ENCODE measurements at places on chromosomes 7 and 10.

GRCh38 chr10:17819836-17820235 is 10.7 kb downstream of the MRC1 start:
- DNase-seq: no peak

DNA sequence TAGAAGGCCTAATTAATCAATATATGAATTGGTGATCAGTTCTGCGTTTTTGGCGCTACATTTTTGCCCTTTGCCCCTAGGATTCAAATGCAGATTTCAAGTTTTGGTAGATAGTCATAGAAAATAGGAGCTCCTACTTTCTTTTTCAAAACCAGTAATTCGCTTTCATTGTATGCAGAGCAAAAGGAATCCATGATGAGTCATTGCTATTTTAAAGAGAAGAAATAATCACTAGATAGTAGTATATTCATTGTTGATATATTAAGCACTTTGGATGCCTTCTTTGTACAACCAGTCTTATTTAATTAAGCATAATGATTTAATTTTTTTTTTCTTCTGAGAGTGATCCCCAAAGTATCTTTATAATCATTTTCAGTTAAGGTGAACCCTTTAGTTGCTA is 50.3 kb downstream of the CSTF2T start:
- no peak for DNase-seq

DNA sequence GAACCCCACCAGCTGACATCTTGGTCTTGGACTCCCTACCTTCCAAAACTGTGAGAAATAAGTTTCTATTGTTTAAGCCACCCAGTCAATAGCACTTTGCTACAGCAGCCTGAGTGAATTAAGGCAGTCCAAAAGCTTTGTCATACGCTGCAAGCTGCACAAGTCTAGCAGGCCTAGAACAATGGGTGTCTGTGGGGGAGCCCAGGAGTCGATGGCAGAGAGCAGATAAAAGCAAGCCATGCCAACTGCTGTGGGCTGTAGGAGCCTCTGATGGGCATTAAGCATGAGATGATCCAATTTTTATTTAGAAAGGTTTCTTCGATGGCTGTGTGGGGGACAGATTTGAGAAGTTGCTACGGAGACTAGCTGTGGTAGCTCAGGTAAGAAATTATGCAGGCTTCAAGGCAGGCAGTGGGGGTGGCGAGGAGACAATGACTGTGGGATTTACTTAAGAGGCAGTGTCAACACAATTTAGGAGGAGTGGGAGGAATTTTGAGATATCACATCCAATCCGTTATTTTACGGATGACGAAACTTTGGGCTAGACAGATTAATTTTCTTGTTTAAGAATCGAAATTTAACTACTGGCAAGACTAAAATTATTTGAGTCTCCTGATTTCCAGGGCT is 110.4 kb downstream of the NRCAM start:
- DNase-seq: no peak

DNA sequence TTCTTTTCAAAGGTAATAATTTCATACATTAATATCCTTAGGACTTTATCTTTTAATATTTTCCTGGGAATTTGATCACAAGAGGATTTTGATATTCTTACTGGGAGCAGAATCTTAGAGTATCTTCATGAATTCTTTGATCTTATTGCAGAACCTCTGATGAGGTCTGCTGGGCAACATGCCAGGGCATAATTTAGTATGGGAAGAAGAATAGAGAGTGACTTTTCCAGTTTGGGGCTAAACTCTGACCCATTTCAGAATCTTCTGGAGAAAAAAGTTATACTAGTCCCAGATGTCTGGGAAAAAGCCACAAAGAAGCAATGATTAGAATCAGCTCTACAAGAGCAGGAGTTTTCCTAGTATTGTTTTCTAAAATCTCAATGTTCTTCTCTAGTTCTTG is 28.0 kb upstream of the RSU1 start:
- DNase-seq: no peak

DNA sequence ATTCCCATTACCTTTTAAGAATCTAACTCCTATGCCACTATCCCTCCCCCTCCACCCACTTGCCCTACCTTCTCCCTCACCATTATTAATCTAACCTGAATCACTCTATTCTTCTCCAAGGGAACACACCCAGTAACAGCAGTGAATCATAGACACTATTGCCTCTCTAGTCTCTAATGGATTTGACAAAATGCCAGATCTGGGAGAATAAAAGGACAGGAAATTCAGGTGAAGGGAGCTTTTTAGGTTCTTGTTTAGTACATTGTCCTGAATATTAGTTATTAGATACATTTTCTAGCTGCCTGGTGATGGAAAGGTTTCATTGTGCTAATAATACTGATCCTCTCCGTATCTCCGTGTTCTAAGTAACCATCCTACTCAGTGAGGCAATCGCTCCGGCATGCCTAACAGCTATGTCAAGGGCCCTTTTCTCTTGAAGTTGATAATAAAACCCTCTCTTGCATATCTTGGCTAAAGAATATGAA is 4.1 kb upstream of the SFR1 start:
- DNase-seq: no peak

GRCh38 chr10:30093303-30093950 is 34.0 kb upstream of the JCAD start:
- no peak for DNase-seq

DNA sequence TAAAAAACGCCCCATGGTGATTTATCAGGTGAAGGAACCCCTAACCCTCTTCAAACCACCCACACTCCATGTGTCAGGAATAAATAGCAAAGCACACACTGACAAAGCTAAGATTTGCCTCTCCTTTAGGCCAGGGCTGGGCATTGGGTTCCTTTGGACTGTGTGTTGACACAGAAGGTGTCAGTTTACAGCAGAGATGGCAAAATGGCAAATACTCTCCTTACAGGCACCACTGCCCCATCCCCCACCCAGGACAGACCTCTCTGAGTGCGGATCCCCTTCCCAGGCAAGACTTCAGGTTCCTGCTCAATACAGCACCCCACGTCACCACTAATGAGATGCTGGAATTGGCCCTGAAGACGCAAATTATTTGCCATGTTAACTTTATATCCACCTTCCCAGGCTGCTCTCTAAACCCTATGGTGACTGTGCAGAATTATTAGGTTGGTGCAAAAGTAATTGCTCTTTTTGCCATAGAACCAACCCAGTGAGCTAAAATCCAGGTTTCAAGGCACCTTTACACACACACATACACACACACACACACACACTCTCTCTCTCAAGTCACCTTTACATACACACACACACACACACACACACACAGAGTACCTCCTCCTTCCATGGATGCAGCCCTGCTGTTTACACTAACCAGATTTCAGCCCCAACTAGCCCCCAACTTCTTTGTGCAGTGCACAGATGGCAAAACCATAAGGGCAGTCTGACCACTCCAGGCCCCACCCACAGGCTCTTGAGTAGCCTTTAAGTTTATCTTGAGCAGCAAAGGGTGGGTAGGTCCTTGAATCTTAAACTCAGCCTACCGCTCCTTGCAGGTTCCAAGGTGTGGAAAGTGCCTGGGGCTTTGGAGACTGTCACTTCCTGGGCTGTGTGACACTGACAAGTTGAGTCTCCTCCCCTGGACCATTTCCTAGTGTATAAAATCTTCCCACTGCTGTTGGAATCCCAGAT is 4.0 kb upstream of the ZCCHC24 start:
- DNase-seq: no peak

DNA sequence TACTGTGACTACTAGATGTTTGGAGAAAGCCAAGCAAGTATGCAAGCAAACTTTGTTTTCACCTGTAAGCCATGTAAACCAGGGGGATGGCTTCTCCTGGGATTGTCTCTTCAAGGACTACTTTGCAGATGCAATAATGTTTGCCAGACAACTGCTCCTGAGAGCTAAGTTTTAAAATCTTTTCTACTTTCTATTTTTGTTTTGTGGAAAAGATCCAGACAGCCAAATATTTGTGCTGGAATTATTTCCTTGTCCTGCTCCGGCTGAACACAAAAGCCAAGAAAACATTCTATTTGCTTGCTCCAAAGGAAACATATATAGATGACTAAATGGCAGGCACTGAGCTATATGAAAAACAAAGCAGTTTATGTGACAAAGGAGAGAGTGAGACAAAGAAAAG is 51.6 kb downstream of the TFPI2 start:
- no peak for DNase-seq

- DNase-seq: no peak
These were observed 78.3 kb downstream of the ATRNL1 start for GRCh38 chr10:115171392-115171960.

- no peak for DNase-seq
These were observed 60.6 kb upstream of the AKR1C1 start for GRCh38 chr10:4902571-4903011.

GRCh38 chr10:79627075-79627474 is 16.3 kb downstream of the SFTPA1 start:
- DNase-seq: no peak

- DNase-seq: no peak
These were observed 32.7 kb upstream of the SH2D4B start for GRCh38 chr10:80504897-80505465.

GRCh38 chr10:102620138-102620590 is 24.1 kb upstream of the TRIM8 start:
- no peak for DNase-seq

DNA sequence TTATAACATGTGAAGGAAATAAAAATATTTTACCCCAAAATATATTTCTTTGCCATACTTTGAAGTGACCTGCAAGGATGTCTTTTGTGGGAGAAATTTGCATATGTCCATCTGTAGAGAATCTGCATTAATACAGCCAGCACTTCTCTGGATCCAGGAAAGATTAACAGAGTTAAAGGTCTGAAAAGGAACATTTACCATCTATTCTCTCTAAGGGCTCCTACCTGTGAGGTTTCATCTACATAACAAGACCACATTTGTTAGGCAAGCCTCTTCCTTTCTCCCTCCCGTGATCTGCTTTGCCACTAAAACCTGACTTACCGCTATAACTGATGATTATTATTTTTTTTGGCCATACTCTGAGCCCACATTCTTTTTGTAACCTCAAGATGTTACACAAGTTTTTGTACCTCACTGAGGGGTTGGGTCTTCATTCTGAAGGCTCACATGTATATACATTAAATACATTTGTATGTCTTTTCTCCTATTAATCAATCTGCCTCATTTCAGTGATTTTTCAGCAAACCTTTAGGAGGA is 129.4 kb downstream of the AKR1D1 start:
- no peak for DNase-seq

DNA sequence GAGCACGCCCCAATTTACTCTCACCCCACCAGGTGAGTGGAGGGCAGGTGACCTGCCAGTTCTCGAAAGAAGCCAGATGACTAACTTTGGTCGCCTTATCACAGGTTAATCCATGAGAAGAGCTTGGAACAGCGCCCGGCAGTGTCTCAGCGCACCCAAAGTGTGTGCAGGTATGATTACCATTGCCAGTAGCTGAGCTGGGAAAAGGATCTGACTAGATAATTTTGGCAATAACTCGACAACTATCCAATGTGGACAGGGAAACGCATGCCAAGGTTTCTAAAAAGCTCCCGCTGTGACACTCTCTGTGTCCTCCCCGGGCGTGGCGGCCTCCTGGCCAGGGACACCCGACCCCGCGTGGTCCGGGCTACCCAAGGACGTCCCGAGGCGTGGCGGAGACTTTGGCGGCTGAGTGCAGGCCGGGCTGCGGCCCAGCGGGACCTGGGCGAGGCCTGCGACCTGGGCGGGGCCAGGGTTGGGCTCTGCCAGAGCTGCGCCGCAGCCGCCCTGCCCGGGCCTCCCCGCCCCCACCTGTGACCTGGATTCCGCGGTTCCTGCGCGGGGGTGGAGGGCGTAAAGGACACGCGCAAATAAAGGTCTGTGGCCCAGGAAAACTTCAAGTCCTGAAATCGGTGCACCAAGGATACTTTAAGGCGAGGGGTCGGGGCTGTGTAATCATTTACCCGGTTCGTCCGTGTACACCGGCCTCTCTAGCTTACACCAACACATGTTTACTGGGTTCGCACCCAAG is 13.7 kb upstream of the WAPL start:
- DNase-seq: no peak

Data from activated naive CD4-positive, alpha-beta T cell (primary cell).